ENCODE measurements at places on chromosomes 6 and 20.

DNA sequence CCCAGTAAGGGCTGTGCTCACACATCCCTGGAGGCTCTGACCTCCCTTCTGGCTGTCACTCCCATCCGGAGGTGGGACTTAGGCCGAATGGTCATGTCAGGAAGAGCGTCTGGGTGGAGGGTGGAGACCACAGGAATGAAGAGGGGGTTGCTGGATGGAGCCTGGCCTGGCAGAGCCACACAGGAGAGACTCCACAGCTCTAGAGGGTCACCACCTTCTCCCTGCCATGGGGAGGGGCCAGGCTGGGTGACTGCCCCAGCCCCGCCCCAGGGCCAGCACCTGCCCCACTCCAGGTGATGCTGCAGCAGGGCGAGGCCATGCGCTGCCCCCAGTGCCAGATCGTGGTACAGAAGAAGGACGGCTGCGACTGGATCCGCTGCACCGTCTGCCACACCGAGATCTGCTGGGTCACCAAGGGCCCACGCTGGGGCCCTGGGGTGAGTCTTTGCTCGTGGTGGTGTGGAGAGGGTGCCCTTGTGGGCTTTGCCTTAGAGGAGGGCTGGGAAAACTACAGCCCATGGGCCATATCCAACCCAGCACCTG lies 20.6 kb downstream of the RBCK1 start:
- DNase-seq = no peak

- DNase-seq = no peak
These were observed 316.7 kb upstream of the MARCKS start for GRCh38 chr6:113540466-113540865.

- no peak for DNase-seq
These were observed at the start of gene R3HDML for GRCh38 chr20:44336725-44337380. R3HDML (plus strand) TSS chr20:44337043; CDS start chr20:44337158, 115 bp downstream.

GRCh38 chr20:44941120-44941691 lies 19.0 kb downstream of the TOMM34 start:
- DNase-seq = no peak

DNA sequence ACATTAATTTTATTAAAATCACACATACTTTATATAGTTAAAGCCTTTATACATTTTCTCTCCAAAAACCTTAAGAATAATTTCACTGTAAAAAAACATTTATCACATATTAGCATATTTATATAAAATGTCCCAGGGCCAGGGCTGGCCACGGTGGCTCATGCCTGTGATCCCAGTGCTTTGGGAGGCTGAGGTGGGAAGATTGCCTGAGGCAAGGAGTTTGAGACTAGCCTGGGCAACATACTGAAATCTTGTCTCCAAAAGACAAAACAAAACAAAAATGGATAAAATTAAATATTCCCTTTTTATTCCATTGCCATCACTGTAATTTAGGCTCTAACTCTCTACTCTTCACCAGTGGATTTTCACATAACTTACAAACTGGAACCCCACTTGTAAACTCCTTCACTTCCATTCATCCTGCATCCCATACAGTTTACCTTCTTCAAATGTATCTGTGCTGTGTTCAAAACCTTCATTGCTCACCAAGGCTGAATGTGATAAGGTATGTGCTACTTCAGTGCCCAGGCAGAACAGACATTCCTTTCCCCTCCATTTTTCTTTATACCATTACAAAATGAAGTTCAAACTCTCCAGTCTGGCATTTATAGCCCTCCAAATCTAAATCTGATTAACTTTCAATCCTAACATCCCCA lies 42.9 kb upstream of the PIM1 start:
- no peak for DNase-seq

GRCh38 chr6:135458051-135458450 lies 39.5 kb downstream of the AHI1 start:
- no peak for DNase-seq

GRCh38 chr20:58800134-58800871 lies 50.4 kb downstream of the GNAS-AS1 start:
- no peak for DNase-seq

- no peak for DNase-seq
These were observed 5.0 kb downstream of the ANGPT4 start for GRCh38 chr20:910870-911770.

Measured in stimulated activated CD4-positive, alpha-beta T cell treated with anti-CD3 and anti-CD28 coated beads, Interleukin-1b, Interleukin-23, amount 100 ng/mL, for 24 hours (primary cell).